ENCODE measurements at places on chromosomes 7 and 10.

GRCh38 chr7:85521108-85521694, 334.3 kb upstream of the SEMA3D start:
- DNase-seq: no peak

GRCh38 chr10:2124135-2124534, 386.8 kb upstream of the ADARB2 start:
- no peak for DNase-seq

DNA sequence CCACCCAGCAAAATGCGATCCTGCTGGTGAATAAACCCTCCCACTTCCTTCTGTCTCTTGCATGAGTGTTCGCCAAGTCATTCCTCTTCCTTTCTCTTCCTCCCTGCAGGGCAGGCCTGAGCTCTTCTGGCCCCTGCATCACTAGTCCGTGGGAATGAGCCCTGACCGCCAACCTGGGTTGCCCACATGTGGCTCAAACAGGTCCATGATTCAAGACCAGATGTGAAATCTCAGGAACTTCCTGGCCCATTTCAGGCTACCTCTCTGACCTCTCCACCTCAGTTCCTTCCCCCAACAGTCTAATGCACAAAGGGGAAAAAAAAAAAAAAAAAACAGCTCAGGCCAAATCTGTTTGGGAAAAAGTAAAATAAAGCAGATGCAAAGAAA, 5.4 kb upstream of the YWHAG start:
- DNase-seq: no peak

DNA sequence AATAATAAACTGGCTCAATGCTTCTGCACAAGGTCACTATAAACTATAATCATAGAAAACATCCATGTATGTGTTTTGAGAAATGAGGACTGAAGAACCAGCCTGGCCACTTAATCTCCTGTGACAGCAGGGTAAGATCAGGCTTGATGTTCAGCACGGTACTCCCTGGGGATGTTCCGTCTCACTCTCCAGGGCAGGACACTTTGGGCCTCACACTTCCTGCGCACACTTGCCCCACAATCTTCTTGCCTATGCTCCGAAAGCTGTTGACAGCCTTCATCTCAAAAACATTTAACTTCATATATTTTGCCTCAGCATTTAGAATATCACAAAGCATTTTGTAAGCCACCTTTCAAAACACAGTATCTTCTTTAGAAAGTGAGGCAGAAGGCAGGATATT, 92.7 kb downstream of the PARD3 start:
- no peak for DNase-seq

DNA sequence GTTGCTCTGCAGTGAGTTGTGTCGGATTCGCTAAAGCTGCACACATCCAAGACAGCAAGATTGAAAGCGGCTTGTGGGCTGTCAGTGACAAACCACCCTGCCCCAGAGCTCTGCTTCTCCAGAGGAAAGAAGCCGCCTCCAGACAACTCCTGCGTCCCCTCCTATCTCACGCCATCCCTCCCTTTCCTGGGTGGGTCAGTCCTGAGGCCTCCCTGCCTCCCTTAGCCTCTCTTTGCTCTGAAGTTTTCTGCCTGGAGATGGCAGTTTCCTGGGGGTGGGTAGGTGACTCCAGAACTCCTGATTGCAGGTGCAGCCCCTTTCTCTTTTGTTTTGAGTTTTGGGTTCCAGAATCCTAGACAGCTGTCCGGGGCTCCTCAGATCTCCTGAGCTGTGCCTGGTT, 78.7 kb downstream of the EMX2 start:
- no peak for DNase-seq

GRCh38 chr10:124308811-124309210, 109.9 kb downstream of the OAT start:
- no peak for DNase-seq

DNA sequence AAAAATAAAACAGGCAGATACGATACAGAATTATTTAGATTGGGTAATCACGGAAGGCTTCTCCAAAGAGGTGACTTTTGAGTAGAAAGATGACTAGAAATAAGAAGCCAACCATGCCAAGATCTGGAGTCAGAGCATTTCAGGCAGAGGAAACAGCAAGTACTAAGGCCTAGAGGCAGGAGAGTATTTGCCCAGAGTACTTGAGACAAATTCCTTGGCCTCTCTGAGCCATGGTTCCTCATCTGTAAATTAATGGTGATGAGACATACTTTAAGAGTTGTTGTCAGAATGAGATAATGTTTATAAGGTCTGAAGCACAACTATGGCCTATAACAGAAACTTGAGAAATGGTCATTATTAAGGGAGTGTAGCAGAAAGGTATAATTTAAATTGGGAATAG, 15.8 kb upstream of the GPR37 start:
- DNase-seq: no peak

GRCh38 chr7:32119790-32120196, 49.6 kb upstream of the PDE1C start:
- no peak for DNase-seq

DNA sequence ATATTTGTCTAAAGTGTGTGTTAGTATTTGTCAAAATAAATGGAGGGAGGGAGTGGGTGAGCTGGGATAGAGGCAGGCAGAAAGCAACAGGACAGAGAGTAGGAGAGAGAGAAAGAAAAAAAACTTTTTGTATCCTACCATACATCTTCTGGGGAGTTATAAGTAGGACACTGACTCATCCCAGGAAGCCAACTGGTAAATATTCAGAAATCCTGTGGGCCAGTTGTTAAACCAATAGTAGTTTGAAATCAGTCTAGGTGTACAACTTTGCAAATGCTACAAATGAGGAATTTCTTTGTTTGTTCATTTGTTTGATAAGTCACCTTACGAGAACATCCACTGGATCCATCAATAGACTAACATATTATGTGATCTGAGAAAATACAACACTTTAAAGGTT, 980.9 kb downstream of the GATA3 start:
- no peak for DNase-seq

DNA sequence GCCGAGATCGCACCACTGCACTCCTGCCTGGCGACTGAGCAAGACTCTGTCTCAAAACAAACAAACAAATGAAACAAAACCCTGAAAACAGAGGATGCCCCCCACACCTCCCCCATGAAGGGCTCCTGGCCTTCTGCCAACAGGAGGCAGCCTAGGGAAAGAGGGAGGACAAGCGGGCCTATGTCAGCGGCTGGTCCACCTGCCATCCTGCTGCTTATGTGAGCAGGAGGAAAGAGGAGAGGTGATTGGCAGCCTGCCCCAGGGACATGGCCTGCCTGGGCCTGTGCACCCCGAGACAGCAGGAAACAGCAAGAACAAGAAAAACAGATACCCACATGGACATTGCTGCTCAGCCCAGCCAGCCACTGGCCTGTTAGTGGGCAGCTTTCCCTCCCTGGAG, 9.1 kb upstream of the ZNF316 start:
- no peak for DNase-seq
